ENCODE measurements at places on chromosomes 1 and 21.

DNA sequence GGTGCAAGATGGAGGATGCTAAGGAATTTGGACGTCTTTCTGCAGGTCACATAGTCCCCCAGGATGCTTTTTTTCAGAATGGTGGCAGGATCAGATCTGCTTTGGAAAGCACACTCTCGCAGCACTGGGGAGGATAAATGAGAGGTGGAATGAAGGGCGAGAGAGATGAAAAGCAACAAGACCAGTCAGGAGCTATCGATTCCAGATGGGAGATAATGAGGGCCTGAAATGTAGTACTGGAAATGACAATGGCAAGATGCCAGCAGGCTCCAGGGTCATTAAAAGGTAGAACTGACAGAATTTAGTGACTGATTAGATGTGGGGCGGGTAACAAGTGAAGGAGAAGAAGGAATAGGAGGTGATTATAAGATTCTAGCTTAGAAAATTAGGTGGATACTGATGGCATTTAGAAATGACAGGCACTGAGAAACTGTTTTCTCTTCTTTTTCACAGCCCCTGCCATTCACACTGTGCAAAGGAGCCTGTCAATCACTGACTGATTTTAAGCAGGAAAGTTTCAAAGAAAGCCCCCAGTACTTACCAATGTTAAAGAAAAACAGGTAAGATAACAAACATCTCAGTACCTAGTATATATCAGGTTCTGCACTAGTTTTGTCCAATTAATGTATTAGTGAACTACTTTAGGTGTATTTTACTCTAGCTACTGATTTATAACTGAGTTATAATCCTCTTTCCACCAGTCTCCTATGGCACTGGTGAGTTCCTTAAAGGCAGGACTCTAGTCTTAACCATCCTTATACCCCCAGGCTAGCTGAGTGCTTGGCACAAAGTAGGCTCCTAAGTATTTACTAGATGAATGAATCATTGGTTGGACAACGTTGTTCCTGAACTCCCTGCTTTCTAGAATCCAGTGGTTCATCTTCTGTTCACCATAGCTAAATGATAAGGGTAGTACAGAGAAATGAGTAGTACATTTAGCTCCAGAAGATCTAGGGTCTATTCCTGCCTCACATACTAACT, 9.2 kb downstream of the PIGM start:
- DNase-seq = no peak

GRCh38 chr1:84763912-84764680, 73.8 kb upstream of the SSX2IP start:
- no peak for DNase-seq

DNA sequence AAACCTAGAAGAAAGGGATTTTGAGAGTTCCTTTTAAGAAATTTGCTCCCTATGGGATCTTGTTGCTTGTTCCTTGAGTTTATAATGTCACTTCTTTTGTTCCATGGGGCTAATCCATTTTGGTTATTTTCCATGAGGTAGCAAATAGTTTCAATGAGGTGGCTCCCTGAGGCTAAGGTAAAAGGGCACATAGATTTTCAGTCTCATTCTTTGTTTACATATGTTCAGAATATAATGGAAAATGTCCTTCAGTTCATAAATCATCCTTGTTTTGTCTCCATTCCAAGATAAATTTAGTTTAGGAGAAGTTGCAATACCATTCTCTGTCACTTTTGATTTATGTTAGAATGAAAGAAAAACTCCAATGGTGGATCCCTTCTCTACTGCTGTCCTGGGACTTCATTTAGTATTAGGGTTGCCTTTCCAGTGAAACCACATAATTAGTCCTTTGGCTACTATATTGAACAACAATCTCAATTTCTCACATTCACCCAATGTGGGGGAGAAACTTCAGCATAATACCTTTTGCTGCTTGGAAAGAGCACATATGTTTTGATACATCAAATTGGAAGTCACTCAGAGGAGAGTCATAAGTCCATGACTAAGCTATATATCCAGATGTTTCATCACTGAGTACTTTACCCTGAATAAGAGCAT, 80.9 kb upstream of the ADAMTS5 start:
- DNase-seq = peak; percentile 71

GRCh38 chr1:217911908-217912307, 280.8 kb downstream of the SPATA17 start:
- no peak for DNase-seq

DNA sequence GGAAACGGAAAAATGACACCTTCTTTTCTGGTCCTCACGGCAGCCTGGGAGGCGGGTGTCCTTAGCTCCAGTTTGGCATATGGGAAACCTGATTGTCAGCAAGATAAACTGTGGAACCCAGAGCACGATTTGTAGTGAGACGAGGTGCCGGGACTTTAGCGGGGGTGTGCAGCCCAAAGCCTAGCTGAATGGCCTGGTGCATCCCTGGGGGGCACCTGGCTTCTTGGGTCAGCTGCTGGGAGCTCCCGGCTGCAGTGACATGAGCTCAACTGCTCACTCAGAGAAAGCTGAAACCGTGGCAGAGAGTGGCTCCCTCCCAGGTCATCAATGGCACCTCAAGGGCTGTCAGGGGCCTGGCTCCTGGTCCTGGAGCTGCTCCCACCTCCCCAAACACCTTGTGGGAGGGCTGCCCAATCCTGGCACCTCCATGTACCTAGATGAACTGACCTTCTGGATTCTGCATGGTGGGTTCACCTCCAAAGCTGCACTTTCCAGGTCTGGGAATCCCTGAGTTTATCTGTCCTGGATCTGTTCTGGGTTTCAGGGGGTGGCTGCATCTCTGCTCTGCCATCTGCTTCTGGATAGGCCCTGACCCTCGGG, 260.5 kb downstream of the MATN1 start:
- DNase-seq = no peak

- DNase-seq = peak; percentile 66
Measured at GRCh38 chr1:183244466-183244865, 58.4 kb downstream of the LAMC2 start.

DNA sequence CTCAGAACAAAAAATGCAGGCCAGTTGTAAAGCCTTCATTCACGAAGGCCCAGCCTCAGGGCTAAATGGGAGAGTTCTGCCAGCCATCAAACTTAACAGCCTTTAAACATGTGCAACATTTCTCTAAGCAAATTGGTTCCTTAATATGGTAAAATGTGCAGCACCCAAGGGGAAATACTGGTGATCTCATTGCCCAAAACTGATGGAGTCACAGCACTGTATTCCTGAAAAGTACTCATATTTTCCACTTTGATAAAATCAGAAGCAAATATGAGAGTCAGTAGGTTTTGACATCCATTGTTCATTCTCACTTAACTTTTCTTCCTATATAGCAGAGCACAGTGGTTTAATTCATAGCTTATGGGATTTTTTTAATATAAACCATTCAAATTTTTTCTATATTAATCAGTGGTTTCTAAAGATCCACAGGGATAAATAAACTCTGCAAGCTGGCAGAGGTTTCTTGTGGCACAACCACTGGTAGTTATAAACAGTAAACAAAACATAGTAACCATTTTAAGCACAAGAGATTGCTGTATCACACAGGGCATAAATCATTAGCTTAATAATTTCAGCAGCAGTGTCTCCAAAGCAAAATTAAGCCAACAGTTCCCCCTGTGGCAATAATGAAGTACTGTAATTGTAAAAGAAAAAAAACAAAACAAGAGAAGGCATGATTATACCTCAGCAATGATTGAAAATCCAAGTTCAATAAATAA, 106.9 kb upstream of the LYPLAL1 start:
- DNase-seq = peak; percentile 66

DNA sequence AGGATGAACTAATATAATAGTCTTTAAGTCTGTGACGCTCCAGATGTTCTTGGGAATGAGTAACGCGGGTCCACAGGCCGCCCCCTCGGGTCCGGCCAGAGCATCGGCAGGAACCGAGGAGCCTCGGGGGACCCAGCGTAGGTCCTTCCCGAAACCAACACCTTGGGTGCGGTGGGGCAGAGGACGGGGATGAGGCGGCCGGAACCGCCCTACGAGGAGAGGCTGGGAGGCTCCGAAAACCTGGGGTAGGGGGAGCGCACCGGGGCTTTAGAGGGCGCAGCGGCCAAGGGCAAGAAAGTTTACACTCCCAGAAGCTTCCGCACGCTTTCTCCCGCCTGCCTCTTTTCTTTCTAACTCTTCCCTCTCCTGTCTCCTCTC, 7.1 kb downstream of the DMRTA2 start:
- no peak for DNase-seq

- DNase-seq = no peak
Measured at GRCh38 chr1:59804301-59804700, 10.4 kb upstream of the HOOK1 start.

- DNase-seq = no peak
Measured at GRCh38 chr1:54842206-54842915, 41.2 kb upstream of the TTC22 start.

DNA sequence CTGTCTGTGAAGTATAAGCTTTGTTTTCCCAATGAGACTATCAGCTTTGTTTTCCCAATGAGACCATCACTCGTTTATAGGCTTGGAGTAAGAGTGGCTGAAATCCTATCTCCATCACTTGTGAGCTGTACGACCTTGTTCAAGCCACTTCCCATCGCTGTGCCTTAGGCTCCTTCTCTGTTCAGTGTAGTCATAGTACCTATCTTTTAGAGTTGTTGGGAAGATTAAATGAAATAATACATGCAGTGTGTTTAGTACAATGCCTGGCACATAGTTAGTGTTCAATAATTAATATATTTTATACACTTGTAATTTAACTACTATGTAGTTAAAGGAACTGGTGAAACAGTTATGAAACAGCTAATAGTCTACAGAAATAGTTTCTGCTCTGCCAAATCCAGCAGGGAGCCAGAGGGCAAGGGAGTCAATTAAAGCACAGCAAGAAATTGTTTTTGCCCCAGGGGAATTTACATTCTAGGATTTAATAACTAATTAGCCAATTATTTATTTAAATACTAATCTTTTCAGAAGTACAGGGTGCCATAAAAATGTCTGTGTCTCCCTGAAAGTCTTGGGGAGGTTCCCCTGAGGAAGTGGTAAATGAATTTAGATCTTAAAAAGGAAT, 139.3 kb upstream of the HMCN1 start:
- no peak for DNase-seq

GRCh38 chr21:34887105-34887442, 162.0 kb downstream of the RUNX1 start:
- no peak for DNase-seq

GRCh38 chr1:212430955-212431394, 1.7 kb upstream of the NENF start:
- DNase-seq = no peak

DNA sequence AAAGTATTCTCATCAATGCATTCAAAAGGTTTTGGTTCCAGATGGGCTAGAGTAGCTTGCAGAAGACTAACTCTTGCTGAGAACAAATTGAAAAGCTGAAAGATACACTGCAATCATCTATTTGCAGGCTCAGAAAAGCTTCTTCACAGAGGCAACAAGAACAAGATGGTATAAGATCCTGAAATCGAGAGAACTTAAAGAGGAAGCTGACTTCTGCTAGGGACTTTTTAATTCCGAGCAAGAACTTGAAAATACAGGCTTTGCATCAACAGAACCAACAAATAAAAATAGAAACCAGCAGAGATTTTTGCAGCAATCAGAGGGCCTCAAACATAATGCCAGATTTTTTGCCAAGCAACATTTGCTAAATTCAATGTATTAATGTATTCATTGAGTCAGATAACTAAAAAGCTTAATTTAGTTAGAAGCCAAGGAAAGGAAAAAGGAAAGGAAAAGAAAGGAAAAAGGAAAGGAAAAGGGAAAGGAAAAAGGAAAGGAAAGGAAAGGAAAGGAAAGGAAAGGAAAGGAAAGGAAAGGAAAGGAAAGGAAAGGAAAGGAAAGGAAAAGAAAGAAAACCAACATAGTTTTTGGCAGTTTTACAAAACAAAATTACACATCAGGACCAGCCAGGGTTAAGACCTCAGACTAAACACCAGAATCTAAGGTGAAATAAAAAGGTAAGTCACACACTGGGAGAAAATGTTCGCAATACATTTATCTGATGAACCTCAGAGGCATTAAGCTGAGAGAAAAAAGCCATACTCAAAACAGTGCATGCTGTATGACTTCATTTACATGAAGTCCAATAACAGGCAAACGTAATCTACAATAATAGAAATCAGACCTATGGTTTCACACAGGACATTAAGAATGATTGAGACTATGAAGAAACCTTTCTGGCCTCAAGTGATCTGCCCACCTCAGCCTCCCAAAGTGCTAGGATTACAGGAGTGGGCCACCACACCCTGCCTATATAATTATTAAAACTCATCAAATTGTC, 42.6 kb downstream of the FAF1 start:
- no peak for DNase-seq

DNA sequence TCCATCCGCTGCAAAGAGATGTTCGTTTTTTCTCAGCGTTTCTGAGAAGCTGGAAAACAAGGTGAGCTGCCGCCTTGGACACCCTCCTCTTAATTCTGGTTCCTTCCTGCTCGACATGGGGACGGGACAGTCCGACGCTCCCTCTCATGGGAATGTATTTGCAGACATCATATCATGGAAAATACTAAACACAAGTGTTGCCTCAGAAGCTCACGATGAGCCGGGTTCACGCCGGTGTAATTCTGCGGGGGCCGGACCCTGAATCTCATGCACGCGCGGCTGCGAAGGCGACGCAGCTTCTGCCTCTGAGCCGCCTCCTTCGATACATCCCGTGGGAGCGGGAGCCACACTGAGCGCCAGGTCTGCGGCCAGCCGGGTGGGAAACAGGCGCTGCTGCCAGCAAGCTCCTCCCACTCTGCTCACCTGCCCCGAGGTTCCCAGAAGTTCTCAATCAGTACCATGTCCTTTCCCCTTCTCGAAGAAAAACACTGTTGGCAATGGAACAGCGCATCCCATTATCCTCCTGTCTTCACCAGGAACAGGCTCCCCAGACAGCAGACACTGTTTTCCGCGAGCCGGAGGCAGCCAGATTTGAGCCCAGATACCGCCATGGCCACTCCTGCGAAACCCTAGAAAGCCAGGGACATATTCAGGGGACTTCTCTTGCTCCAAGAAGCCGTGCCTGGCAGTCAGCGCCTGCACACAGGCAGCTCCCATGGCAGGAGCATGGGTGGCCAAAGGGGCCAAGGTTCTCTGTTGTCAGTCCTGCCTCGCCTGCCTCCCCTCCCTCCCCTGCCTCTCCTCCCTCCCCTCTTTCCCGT, 98.0 kb downstream of the WDR4 start:
- DNase-seq = no peak

GRCh38 chr21:22804151-22804550, 1805.9 kb downstream of the NCAM2 start:
- DNase-seq = no peak

Data from fibroblast of skin of back (primary cell).